T-helper 1 cell (primary cell): ENCODE measurements at places on chromosomes 13 and 19.

GRCh38 chr13:109211616-109212015 is 574.8 kb downstream of the IRS2 start:
- DNase-seq = no peak

DNA sequence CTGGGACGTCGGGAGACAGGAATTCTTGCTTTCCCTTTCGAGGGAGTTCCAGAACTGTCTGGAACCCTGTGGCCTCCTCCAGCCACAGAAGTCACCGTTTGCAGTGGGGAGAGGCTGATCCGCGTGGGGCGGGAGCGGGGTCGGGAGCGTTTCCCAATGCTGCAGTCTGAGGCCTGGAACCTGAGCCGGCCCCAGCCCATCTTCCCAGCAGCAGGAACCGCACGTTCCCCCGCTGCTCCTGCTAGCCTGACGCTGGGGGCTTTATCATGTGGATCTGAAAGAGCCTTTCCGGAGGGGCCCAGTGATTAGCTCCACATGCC is 13.4 kb downstream of the DPP9 start:
- no peak for DNase-seq

- DNase-seq = no peak
Measured at GRCh38 chr19:48400018-48400742, 6.7 kb downstream of the GRIN2D start.

DNA sequence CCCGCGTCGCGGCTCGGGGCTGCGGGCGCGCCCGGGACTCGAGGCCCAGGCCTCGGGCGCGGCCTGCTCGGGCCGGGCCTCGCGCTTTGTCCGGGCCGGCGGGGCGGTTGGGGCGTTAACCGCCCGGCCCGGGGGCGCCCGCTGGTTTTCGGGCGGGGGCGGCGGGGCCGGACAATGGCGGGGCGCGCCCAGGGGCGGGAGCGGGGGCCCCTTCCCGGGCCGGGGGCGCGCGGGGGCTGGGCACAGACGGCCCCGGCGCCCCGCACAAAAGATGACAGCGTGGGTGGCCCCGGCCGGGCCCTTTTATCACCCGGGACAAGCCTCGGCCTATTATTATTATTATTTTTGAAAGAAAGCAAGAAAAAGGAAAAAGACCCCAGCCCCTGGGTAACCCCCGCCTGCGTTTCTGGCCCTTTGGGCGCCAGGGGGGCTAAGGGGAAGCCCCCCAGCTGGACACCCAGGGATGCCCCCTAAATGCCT is 419 bp downstream of the KDM4B start:
- DNase-seq = no peak

- no peak for DNase-seq
Measured at GRCh38 chr13:54611390-54611789, 1582.8 kb downstream of the OLFM4 start.

DNA sequence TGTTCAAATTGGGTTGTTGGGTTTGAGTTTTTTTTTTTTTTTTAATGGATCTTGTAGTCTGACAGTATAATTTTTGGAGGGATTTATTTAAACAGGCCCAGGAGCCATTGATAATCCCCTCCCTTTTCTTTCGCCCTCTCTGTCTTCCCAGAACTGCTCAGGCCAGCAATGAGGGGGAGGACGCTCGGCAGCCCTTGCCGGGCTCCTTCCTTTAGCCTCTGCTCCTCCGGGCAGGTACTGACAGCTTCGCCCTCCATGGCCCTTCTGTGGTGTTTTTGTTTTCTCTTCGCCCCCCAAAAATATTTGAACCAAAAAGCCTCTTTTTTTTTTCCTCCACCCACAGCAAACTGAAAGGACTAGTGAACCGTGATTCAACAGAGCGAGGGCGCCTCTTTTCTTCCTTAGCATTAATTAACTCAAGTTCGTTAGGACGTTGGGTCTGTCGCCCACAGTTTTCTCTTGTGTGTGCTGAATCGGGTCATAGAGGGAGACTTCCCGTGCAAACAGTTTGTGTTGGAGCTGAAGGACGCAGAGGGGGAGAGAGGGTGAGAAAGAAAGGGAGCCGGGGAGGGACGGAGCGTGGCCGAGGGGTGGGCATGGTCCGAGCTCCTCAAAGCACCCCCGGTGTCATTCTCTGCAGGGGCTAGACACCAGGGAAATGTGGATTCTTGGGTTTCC is 21.5 kb downstream of the NFIX start:
- DNase-seq = no peak

DNA sequence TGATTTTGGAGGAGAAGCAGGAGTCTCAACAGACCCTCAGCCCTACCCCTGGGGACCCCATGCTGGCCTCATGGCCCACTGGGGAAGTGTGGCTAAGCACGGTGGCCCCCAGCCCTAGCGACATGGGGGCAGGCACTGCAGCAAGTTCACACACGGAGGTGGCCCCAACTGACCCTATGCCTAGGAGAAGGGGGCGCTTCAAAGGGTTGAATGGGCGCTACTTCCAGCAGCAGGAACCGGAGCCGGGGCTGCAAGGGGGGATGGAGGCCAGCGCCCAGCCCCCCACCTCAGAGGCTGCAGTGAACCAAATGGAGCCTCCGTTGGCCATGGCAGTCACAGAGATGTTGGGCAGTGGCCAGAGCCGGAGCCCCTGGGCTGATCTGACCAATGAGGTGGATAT is 14.9 kb downstream of the NCAN start:
- no peak for DNase-seq

DNA sequence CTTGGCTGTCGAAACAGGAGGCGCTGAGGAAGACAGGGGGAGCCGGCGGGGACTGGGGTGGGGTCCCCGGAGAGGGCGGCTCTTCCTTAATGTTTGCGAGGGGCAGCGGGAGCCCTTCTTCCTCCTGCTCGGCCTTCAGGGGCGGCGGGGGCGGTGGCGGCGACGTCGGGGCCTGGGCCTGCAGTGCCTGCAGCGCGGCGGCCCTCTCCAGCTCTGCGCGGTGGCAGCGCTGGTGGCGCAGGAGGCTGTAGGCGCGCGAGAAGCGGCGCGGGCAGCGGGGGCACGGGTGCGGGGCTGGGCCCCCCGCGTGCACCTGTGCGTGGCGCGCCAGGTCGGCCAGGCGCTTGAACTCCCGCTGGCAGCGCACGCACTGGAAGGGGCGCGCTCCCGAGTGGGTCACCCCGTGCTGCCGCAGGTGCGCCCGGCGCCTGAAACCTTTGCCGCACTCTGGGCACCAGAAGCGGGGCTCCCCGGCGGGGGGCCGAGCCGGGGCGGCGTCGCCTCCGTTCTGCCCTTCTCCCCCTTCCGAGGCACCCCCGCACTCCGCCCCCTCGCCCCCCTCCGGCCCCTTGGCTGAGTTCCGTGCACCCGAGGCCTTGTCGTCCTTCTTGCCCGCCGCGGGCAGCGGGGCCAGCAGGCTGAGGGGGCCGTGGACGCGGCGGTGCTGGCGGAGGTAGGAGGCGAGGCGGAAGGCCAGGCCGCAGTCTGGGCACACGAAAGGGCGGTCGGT is 2.5 kb downstream of the ZNF579 start:
- DNase-seq = no peak

- no peak for DNase-seq
Measured at GRCh38 chr19:21492947-21493906, 12.2 kb upstream of the ZNF429 start.

DNA sequence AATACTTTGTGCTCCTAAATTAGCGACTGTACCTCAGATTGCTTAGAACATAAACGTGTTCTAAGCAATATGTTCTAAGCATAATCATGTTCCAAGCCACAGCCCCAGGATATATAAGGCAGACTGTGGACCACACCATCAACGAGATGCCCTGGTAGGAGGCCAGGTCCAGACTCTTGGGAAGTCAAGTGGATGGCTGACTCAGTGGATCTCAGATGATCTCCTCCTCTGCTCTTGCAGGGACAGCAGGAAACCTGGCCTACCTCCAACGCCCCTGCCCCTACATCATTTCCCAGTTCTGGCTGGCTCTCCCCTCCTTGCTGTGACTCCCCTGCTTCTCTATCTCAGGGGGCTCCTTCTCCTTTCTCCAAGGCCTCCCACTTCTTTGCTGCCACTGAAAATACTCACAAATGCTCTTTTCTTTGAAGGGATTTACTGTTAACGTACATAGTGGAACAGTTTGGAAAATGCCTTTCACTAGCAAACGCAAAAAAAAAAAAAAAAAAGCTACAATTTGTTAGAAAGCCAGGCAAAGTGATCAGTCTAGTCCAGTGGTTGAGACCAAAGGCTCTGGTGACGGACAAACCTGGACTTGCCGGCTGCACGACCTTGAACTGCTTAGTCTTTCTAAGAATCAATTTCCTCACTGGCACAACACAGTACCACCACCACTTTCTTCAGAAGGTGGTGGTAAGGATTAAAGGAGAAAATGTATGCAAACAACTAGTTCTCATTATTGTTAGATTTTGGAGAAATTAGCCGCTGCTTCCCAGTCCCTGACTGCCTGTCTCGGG is 3.0 kb downstream of the TMTC4 start:
- no peak for DNase-seq

GRCh38 chr13:104206450-104207044 is 1140.3 kb upstream of the SLC10A2 start:
- DNase-seq = no peak

DNA sequence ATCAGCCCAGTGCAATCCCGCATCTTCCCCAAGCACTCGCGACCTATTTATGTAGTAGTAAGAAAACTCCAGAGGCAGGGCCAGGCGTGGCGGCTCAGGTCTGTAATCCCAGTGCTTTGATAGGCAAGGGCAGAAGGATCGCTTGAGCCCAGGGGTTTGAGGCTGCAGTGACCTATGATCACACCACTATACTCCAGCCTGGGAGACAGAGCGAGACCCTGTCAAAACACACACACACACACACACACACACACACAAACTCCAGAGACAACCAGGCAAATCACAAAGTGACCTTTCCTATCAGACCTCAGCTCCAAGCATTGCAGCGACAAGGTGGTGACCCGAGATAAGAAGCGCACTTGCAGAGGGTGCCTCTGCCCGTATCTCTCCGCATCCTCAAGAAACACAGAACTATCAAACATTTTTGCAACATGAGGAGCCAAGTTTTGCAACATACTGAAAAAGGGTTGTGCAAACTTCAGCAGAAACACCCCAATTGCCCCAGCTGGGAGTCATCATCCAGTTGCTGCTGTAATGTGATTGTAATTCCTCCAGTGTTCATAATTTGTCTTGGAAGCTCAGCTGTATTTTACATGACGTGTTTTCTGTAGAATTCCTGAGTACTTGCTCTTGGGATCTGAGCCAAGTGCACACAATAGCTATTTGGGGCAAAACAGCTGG is 8.7 kb upstream of the KLF2 start:
- no peak for DNase-seq

DNA sequence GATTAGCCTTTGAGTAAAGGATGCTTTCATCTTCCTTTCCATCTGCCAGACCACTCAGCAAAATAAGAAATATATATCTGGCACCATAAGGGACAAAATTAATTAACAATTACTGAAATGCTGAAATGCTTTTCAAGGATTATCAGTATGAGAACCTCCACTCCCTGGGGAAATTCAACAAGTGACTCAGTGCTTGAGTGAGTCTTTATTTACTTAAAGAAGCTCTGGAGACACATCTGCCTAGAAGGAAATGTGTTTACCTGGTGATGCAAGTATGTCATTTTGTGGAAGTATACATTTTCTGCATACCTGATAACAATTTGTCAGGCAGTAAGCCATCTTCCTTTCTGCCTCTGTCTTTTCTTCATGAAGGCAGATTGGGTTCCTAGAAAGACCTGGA is 23.4 kb downstream of the ZNF560 start:
- no peak for DNase-seq

DNA sequence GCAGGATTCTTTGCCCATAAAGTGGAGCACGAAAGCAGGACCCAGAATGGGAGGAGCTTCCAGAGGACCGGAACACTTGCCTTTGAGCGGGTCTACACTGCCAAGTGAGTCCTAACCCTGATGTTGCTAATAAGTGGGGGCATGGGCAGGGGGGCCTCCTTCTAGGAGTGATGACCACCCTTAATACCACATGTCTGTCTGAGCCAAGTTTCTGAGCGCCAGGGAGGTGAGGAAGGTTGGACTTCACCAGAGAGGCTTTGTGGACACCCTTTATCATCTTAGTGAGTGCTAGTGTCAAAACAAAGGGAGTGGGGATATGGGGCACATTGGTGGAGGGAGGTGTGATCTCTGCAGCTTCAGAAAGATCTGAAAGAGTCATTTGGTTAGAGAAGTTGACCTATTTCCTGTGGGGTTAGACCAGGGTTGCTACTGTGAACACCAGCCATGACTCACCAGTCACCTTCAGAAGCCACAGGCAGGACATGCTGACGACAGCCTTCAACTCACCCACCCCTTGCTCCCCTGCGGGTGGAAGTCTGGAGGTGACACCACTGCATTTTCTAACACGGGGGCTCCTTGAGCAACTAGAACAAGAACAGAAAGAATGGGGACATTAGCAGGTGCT is 8.8 kb downstream of the ALOX5AP start:
- peak; percentile 97 for DNase-seq

DNA sequence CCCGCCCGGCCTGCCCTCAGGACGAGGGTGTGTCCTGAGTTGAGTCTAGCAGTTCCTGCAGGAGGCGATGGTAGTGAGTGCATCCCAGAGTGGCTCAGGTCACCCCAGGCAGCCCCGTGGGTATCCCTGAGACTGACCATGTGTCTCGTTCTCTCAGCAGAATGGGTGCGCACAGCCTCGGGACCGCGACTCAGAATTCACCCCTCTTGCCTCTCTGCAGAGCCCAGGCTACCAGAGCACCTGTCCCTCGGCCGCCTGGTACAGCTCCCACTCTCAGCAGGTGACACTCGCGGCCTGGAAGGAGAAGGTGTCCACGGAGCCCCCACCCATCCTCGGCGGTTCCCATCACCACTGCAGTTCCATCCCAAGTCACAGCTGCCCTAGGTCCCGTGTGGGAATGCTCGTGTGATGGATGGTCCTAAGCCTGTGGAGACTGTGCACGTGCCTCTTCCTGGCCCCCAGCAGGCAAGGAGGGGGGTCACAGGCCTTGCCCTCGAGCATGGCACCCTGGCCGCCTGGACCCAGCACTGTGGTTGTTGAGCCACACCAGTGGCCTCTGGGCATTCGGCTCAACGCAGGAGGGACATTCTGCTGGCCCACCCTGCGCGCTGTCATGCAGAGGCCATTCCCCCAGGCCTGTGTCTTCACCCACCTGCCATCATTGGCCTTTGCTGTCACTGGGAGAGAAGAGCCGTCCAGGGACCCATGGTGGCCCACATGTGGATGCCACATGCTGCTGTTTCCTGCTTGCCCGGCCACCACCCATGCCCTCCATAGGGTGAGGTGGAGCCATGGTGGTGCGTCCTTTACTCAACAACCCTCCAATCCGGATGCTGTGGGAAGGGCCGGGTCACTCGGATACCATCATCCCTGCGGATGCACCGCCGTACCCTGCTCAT is 87.1 kb upstream of the MCF2L start:
- DNase-seq = no peak

GRCh38 chr13:79658333-79658975 is 177.5 kb downstream of the NDFIP2 start:
- no peak for DNase-seq

GRCh38 chr19:40213882-40214570 is 4.2 kb downstream of the TTC9B start:
- no peak for DNase-seq

DNA sequence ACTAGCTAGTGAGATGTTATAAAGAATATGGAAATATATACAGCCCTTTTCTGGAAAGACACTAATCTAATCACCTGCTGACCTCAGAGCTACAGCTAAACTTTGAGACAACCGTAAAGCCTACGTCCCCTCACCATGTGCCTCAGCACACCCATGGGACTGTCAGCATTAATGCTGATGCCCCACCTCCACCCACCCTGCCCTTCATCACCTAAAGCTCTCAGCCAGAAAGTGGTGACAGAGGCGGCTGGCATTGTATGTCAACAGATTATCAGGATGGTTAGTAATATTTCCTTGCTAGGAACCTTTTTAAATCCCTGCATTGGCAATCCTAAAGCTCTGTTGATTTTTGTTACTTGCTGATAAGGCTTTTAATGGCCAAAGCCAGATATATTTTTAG is 1177.9 kb downstream of the DIAPH3 start:
- no peak for DNase-seq

- no peak for DNase-seq
Measured at GRCh38 chr13:41700790-41701310, 243.5 kb downstream of the RGCC start.
